ENCODE measurements at places on chromosomes 5 and 9.

- no peak overlapping the region for H3K4me3 ChIP-seq
- no peaks in the 10 kb centered on the region for H3K4me1 ChIP-seq
- H3K27ac ChIP-seq, result no peak overlapping the region
- no peaks in the 10 kb centered on the region for H3K36me3 ChIP-seq
- DNase-seq, result no peak
Measured at GRCh38 chr5:14426521-14426920, 155.1 kb upstream of the OTULINL start.

- H3K27me3 ChIP-seq, result no peaks in the 10 kb centered on the region
- H3K4me1 ChIP-seq, result no peaks in the 10 kb centered on the region
- no peaks in the 10 kb centered on the region for H3K36me3 ChIP-seq
Measured at GRCh38 chr5:171431251-171431777, 11.9 kb downstream of the FGF18 start.

DNA sequence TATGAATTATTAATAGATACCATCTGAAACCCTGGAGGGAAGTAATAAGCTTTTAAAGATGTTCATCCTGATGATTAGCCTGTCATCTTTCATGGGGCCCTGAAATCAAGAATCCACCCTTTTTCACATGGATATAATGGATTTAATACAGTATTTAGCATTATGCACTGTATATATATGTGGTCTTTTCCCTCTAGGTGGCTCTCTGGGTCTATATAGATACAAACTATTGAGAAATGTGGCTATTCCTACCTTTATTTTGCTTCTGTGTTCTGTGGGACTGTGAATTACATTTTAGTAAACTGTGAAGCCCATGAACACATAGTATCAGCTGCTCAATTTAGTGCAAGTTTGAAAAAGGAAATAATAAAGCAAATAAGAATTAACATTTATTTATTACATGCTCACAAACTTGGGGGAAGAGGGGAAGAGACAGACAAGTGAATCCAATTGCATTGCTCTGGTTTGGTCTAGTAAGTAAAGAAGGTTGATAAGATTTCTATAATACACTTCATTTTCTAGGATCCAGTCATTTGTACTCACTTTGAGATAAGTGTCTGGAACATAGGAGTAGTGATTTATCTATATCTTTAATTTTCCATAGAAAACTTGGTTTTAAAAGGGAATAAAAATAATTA is 112.2 kb downstream of the SCAMP1 start:
- H3K4me3 ChIP-seq, result no peak overlapping the region
- H3K27me3 ChIP-seq, result no peaks in the 10 kb centered on the region
- no peaks in the 10 kb centered on the region for H3K36me3 ChIP-seq
- H3K4me1 ChIP-seq, result no peaks in the 10 kb centered on the region
- no peak for DNase-seq
- no peak overlapping the region for H3K27ac ChIP-seq

DNA sequence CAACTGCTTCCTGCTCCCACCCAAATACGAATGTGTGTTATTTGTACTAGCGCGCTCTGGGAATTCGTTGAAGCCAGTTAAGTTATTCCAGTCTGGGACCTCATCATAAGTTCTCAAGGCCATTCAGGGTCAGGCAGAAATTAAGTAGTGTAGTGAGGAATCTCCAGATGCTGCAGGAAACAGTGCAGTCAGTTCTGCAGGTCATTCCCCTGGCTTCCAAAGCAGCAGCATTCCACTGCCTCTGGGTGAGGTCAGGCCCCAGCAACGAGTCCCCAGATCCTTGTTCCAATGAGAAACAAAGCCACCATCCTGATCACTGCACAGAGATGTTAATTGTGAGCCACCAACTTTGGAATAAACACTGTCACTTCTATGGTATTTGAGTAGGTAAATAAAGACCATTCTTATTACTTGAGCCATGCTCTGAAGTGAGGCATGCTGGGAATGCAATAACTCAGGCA is 33.1 kb downstream of the SVEP1 start:
- no peak overlapping the region for H3K4me3 ChIP-seq
- H3K36me3 ChIP-seq, result no peaks in the 10 kb centered on the region
- no peak for DNase-seq
- no peaks in the 10 kb centered on the region for H3K4me1 ChIP-seq
- no peak overlapping the region for H3K27ac ChIP-seq

GRCh38 chr5:61362796-61363368 is 30.8 kb downstream of the ZSWIM6 start:
- no peaks in the 10 kb centered on the region for H3K4me1 ChIP-seq
- DNase-seq, result no peak
- H3K27me3 ChIP-seq, result no peaks in the 10 kb centered on the region
- H3K27ac ChIP-seq, result no peak overlapping the region
- H3K4me3 ChIP-seq, result no peak overlapping the region
- H3K36me3 ChIP-seq, result no peaks in the 10 kb centered on the region

GRCh38 chr5:125696762-125697161 is 726.4 kb upstream of the GRAMD2B start:
- no peak for DNase-seq
- no peaks in the 10 kb centered on the region for H3K27me3 ChIP-seq
- no peak overlapping the region for H3K27ac ChIP-seq
- H3K4me1 ChIP-seq, result no peaks in the 10 kb centered on the region

Measured in CD8-positive, alpha-beta memory T cell (primary cell).